Activated T-cell treated with anti-CD3 and anti-CD28 coated beads, Interleukin-2, amount 50 U/mL, for 72 hours (primary cell): ENCODE measurements at places on chromosomes 1 and 21. TPM values are rescaled to one million over a fixed set of nuclear protein-coding genes. Genes with fewer than 3 reads are reported as not detected.

DNA sequence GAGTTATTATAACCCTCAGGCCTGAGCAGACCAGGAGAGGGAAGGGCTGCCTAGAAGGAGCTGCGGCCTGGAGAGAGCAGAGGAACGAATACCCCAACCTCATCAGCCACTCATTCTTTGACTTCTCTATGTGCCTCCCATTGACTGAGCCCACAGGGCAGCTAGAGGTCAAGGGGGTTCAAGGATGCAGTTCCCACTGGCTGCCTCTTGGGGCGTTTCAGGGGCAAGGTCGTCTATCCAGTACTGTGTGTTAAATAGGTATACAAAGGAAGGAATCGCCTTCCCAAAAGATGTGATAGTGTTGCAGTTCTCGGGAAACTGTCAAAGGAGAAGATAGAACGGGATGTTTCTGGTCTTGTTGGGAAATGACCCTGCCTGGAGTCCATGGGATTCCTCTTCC, 250.6 kb downstream of the PRDM2 start:
- no peak for DNase-seq

DNA sequence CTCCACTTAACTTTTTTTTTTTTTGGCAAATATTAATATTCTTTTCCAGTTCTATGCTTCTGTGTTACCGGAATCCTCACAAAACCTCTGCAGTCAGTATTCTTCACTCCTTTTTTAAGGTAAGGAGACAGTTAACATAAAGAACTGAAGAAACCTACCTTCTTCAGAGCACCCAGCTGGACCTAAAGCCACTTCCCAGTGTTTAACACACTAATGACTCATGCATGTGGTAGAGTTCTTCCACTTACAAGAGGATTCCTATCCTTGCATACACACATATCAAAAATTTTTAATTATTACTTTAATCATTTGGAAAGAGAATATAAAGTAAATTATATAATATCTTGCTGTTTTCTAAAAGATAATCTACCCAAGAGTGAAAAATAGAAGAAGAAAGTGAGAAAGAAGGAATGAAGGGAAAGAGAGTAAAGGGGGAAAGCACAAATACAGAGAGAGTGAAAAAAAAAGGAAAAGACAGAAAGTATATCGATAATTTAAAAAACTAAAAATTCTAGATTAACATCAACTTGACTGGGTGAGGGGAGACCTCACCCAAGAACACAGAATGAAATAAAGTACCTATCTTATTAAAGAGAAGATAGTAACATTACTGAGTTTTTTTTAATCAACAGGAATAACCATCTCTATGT, 54.9 kb downstream of the ENAH start:
- DNase-seq, result no peak

DNA sequence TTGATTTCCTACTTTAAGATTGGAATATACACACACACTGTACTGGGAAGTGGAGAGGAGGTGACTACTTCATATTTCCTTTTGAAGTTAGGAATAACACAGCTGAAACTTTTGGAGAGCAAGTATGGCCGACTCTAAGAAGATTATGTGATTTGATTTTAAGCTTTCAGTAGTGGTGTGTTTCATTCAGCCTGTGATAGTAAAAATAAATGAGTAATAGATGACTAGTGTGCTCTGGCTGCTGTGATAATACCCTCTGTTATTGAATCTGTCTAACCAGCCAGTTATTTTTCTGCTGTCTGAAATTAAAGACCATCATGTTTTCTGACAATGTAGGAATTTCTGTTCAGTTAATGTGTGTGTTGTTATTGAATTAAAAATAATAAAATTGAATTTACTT, 48.3 kb downstream of the CTTNBP2NL start:
- no peak for DNase-seq

DNA sequence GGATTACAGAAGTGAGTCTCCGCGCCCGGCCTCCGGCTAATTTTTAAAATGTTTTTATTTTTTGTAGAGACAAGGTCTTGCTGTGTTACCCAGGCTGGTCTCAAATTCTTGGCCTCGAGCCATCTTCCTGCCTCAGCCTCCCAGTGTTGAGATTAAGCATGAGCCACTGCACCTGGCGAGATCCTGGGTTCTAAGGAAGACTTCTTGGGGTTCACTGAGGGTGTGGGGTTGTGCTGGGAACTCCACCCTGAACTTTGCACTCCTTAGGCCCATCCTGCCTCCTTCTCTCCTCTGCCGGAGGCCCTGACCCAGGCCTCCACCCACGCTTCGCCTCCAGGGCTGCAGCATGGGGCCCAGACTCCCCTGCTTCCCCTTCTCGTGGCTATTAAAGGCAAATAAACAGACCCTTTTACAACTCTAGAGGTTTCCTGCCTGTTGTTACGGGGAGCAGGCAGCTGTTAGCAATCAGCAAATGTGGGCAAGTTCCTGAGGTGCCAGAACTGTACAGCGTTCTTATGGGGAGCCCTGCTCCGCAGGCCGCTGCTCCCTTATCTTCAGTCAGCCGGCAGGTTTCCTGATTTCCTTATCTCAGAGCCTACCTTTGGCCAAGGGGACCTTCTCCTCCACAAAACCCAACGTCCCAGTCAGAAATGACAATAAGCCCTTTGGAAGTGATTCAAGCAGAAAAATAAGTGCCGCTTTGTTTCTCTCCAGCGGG, 41.0 kb upstream of the LIN9 start:
- no peak for DNase-seq

GRCh38 chr1:64516301-64516700, 46.4 kb downstream of the CACHD1 start:
- DNase-seq, result no peak

- DNase-seq, result no peak
Measured at GRCh38 chr1:30881319-30882181, 27.0 kb downstream of the SDC3 start.

GRCh38 chr1:153649863-153650235, 8.7 kb upstream of the SNAPIN start:
- DNase-seq, result no peak

GRCh38 chr1:51444096-51444495, 75.0 kb downstream of the EPS15 start:
- DNase-seq, result no peak

DNA sequence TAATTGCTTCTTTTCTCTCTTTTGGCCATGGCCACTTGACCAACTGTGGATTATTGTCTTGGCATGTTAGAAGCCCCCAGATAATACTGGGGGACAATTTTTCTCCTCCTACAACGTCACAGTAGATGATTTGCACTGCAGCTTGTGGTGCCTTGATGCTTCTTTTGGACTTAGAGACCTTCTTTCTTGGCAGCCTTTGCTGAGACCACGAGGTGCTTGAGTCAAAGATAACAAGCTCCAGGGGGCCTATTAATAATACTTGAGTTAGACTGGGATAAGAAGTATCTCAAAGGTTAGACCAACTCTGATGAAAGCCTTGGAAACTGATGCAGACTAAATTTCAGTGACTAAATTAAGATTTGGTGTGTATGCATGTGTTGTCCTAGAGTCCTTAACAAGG, 3.2 kb downstream of the PPP1R12B start:
- no peak for DNase-seq

GRCh38 chr1:147641695-147642592, 28.4 kb downstream of the ACP6 start:
- peak; percentile 70 for DNase-seq

- DNase-seq, result no peak
Measured at GRCh38 chr1:201359031-201359872, 18.2 kb downstream of the TNNT2 start.

- DNase-seq, result no peak
Measured at GRCh38 chr1:46487818-46488218, 1.8 kb upstream of the DMBX1 start.

- no peak for DNase-seq
Measured at GRCh38 chr1:164953098-164953497, 394.1 kb downstream of the PBX1 start.

DNA sequence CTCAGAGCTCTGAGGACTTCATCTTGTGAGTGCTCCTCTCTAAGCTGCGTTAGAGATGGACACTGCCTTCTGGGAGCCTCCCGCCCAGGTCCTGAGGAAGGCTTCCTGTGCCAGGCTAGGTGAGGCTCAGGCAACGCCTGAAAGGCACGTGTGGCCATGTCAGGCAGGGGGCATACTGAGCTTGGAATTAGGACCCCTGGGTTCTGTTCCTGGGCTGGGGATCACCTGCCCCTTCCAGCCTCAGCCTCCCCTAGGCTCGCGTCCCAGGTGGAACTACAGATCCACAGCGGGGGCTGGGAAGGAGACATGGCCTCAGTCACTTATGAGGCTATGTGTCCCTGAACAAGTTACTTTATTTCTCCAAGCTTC, 10.0 kb upstream of the ASCL5 start:
- no peak for DNase-seq

GRCh38 chr1:181658581-181658980, 175.3 kb downstream of the CACNA1E start:
- no peak for DNase-seq

DNA sequence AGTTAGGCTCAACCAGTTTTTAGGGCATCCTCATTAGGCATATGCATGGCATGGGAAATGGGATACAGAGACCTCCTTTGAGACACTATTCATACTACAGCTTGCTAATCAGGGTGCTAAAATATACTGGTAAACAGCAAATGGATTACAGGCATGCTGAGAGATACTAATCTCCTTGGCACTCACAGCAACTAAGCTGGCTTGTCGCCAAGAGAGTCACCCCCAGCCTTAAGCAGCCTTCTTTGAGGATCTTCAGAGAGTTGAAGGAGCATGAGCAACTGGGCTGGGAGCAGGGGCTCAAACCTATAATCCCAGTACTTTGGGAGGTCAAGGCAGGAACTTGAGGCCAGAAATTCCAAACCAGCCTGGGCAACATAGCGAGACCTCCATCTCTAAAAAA, 120.1 kb upstream of the NR5A2 start:
- DNase-seq, result no peak

GRCh38 chr1:34166191-34166624, 1.2 kb upstream of the CSMD2 start:
- no peak for DNase-seq

GRCh38 chr1:11872545-11872944, 13.8 kb upstream of the NPPB start:
- DNase-seq, result no peak

GRCh38 chr1:7508934-7509519, 262.1 kb upstream of the VAMP3 start:
- no peak for DNase-seq

GRCh38 chr1:26994787-26995517, 1.5 kb downstream of the TRNP1 start:
- no peak for DNase-seq

GRCh38 chr1:80441664-80442063, 1359.1 kb upstream of the ADGRL2 start:
- no peak for DNase-seq

DNA sequence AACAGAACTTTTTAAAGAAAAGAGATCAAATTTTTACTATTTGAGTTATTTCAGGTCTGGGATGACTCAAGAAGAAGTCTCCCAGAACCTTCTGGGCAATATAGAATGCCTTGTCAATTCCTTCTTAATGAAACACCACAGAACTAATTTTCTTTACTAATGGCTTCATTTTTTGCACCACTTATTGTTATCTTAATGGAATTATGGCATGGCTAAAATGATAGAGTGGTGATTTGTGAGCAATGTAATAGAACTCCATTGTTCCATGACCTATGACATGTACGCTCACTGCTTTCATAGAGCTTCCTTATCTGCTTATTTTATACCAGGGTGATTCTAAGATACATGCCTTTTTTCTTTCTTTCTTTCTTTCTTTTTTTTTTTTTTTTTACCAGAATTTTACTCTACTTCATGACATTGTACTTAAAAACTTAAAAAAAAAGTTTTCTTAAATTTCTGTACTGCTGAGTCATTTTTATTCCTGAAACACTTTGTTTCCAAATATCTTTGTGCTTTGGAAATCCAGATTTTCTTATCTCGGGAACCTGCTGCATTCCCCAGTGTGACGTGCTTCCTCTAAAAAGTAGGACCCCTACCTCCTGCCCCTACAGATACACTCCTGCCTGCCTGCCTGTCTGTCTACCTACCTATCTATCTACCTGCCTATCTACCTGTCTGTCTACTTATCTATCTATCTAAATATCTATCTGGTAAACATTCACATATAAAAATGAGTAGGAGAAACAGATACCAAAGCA, 284.9 kb downstream of the PBX1 start:
- no peak for DNase-seq

GRCh38 chr1:116911188-116911553, 1.5 kb downstream of the PTGFRN start:
- DNase-seq, result no peak

DNA sequence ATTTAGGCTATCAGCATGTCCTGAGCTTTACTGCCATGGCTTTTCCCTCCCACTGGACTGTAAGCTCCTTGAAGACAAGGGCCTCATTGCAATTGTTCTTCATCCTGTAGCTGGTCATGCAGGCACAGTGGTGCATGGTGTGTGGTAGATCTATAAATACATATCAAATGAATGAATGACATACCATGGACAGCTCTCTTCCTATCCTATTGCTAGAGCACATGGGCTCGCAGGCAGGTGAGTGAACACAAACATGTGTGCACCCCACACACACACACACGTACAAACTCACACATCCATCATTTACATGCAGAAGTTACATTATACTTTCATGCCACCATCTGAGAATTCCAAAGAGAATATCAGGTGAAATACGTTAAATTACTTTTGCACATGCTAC, 172.9 kb upstream of the RUNX1 start:
- DNase-seq, result no peak

DNA sequence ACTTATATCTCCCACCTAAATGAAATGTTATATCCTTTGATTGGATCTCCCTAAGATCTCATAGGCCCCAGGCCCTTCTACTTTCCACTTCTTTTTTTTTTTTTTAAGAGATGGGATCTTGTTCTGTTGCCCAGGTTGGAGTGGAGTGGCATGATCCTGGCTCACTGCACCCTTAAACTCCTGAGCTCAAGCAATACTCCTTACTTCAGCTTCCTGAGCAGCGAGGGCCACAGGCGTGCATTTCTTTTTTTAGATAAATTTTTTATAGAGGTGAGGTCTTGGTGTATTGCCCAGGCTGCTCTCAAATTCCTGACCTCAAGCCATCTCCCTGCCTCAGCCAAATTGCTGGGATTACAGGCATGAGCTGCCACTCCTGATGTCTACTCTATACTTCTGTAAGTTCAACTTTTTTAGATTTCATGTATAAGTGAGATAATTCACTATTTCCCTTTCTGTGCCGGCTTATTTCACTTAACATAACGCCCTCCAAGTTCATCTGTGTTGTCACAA, 987.5 kb upstream of the NCAM2 start:
- DNase-seq, result no peak

Gene MROH9
- total RNA-seq, result not detected

Gene PPM1J
- 1.3 TPM for total RNA-seq

Gene DPT
- not detected for total RNA-seq

Gene CGN
- total RNA-seq, result 1.9 TPM

Gene SLC6A9
- 28.3 TPM for total RNA-seq

Gene SPRR2E
- total RNA-seq, result not detected

Gene GJC2
- total RNA-seq, result 0.93 TPM

Gene TSSK3
- total RNA-seq, result 1.2 TPM
